Foreskin keratinocyte (primary cell): ENCODE measurements at places on chromosomes 13 and 19. TPM values are rescaled to one million over a fixed set of nuclear protein-coding genes. Genes with fewer than 3 reads are reported as not detected.

- DNase-seq = no peak
These were observed 170.9 kb downstream of the LACC1 start for GRCh38 chr13:44050450-44051063.

GRCh38 chr13:78382491-78382890 lies 220.9 kb downstream of the POU4F1 start:
- DNase-seq = no peak

DNA sequence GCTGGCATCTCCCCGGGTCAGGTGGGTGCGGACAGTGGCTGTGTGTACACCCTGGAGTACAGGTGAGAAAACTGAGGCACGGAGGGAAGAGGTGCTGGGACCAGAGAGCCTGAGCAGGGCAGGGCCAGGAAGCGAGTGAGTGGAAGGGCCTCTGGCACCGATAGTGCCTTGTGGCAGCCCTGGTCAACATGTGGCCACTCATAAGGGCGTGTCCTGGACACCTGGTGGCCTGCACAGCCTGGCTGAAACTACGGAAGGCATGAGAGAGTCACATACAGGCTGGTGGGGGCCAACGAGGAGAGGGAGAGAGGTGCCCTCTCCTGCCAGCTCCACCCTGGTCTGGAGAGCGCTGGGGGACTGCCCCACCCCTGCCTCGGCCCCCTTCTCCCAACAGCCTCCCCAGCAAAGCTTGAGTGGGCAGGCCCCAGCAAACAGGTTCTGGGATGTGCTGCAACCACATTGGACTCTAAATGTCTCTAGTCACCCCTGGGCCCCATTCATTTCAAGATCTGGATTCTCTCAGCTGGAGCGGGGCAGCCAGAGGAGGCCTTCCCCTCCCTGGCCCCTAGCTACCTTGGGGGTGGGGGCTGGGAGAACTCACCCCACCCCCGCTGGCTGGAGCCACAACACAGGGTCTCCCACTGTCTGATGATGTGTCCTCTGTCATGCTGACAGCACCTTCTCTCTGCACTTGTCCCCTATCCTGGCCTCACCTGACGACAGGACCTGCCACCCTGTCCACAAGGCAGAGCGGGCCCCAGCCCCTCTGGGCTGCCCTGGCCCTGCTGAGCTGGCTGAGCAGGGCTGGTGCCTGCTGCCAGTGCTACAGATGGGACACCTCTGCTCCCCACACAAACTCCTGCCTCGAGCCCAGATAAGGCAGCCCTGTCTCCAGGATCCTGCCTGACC lies 5.8 kb downstream of the CBARP start:
- no peak for DNase-seq

- no peak for DNase-seq
These were observed 314.7 kb downstream of the OLFM4 start for GRCh38 chr13:53343361-53343744.

DNA sequence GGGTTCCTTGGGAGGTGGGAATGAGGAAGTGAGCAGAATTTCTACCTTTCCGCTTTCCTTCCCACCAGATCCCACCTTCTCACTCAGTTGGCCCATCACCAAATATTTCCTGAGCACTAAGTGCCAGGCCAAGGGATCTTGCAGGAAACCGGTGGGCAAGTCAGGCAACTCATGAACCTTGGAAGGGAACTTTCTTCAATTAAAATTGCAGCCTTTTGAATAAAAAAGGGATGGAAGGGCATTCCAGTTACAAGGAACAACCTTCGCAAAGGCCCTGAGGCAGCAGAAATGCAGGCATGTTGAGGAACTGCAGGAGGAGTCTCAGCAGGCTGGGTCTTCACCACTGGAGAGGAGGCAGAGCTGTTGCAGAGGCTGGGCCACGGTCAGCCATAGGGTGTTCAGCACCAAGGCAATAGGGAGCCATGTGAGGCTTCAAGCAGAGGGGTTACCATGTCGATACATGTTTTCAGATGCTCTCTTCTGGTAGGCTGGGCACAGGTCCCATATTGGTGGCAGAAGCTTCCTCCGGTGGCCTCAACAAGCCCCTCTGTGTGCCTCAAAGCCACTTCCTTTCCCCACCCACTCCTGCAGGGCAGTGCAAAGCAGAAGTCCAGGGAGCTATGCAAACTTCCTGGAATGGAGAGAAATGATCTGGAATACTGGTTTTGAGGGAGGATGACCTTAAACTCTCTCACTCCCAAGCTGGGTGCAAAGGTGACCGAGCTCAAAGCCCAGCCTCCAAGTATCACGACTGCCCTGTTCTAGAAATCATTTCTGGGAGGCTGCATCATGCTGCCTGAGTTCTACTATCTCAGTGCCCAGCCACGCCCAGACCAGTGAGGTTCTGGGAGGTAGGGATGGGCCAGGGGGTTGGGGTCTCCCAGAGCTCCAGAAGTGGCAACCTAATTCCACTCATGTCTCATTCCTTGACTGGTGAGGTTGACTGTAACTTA lies at the start of gene FUT6:
FUT6 (minus strand) TSS at position 638 of the 953 bp plus-strand sequence. CDS start 7,135 bp downstream, outside the sequence.
- DNase-seq = no peak

DNA sequence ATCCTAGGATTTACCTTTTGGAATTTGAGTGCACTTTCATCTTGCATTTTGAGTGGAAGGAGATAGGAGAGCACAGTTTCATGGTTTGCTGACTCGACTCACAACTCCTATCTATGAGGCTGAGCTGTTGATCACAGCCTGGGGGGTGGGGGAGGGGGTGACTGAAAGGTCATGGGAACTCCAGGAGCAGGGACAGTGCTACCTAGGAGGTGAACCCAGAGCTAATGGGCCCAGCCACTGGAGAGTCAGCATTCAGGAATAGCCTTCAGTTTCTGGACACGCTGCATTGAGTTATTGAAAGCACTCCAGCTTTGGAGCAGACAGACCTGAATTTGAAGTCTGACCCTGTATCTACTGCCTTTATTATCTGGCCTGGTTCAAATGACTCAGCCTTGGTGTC lies 339.9 kb downstream of the SLC7A1 start:
- no peak for DNase-seq

GRCh38 chr19:3683405-3684053 lies 16.7 kb downstream of the PIP5K1C start:
- DNase-seq = no peak

DNA sequence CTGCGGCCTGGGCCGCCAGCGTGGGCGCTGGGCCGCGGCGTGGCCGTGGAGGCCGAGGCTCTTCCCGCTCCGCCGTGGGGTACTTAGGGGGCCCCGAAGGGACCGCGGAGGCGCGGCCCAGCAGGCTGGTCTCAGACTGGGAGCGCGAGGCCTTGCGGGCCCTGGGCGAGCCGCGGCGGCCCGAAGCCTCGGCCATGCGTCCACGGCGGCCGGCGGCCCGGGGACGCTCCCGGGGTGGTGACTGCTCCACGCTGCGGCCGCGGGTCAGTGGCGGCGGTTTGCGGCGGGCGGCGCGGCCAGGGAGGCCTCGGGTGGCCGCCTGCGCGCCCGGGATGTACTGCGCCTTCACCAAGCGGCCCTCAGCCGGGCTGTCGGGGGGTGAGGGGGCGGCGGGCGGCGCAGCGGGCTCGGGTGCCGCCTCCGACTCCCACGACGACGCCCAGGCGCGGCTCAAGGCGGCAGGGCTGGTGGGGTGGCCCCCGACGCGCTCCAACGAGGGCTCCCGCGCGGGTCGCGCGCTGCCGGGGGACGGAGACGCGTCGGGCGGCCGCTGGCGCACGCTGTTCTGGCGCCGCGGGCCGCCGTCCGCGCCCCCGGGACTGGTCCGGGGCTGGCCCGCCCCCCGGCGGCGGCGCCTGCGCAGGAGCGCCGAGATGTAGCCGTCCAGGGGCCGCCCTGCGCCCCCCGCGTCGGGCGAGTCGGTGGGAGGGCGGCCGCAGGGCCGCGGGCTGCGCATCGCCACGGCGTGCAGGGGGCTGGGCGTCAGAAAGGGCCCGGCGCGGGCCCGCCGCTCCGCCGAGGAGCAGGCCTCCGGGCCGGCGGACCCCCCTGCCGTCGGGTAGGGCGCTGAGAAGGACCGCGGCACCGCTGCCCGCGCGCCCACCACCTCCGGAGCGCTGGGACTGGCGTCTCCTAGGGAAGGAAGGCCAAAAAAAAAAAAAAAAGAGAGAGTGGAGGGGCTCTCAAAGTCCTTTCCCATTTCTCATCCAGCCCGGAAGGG lies 11.7 kb downstream of the DACT3 start:
- no peak for DNase-seq

DNA sequence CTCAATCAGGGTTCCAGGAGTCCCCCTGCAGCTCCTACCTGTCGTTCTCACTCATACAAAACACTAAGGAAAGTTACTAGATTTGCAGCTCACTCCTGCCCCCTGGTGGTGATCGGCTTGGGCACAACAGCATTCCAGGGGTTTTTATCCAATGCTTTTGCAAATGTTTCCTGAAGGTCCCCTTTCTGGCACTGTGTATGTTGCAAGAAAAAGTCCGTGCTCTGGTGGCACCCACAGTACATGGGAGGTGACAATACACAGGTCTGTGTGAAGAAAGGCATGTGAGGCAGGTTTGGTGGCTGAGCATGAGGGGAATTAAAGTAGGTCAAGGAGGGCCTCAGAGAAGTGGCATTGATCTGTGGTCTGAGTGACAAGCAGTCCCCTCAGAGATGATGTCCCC lies 8.6 kb upstream of the TYK2 start:
- peak; percentile 12 for DNase-seq

DNA sequence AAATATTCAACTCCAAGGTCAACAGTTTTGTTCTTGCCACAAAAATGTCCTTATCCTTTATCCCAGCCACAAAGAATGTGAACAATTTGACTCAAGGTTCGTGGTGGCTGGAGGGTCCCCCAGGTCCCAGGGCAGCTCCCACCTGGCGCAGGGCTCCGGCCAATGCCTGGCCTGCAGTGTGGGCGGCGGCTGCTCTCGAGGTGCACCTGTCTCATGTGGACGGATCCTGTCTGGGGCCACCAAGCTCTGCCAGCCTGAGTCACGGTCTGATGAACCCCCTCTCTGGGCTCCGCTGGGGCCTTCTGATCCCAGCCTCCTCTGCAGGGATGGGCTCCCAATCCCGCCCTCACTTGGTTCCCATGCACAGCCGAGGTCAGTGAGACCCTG lies 49.4 kb downstream of the GAS6 start:
- DNase-seq = no peak

DNA sequence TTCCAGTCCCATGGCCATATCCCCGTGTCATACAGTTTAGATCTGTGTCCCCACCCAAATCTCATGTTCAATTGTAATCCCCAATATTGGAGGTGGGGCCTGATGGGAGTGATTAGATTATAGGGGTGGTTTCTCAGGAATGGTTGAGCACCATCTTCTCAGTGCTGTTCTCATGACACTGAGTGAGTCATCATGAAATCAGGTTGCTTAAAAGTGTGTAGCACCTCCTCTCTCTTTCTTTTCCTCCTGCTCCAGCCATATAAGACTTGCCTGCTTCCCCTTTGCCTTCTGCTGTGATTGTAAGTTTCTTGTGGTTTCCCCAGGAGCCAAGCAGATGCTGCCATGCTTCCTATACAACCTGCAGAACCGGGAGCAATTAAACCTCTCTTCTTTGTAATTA lies 197.8 kb downstream of the NALCN start:
- DNase-seq = peak; percentile 27

DNA sequence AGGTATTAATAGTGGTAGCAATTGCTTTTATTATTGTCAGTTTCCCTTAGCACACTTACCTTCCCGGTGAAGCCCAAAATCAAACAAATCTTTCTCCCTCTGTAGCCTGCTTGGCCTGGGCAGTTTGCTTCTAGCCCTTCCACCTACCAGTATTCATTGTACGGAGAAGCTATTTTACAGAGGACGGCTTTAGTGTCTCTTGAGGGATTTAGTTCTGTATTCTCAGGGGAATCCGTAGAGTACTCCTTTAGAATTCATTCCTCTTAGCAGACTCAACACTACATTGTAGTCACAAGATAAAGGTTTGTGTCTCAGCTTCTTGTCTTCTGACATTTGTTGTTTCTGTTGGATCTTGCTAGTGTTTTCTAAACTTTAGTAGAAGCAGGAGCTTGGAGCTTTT lies 24.1 kb upstream of the WTIP start:
- no peak for DNase-seq

DNA sequence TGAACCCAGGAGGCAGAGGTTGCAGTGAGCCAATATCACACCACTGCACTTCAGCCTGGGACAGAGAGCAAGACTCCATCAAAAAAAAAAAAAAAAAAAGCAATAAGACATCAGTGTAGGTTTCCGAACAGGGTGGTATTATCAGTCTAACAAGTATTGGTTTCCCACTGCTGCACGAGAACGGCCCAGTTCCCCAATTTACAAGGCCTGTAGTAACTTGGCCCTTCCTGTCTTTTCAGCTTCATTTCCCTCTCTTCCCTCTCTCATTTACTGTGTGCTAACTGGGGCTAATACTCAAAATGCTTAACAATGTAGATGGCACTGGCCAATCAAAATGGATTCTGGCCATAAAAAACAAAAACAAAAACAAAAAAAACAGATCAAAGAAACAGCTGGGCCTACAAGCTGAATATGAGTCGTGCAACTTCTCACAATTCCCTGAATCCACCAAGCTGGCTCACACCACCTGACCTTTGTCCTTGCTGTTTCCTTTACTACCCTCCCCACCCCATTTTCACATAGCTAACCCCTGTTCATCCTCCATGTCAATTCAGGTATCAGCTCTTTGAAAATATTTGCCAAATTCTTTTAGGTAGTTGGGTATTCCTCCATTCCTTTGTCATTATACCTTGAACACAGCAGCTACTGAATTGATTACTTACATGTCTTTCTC lies 2.4 kb downstream of the TEX101 start:
- no peak for DNase-seq

The PCSK4 gene
- total RNA-seq = 0.78 and 0.92 TPM in 2 replicates

The TEX26 gene
- not detected in 2 replicates for total RNA-seq

The C1QTNF9B gene
- total RNA-seq = not detected in 2 replicates
